CD4-positive, alpha-beta T cell (primary cell): ENCODE measurements at places on chromosomes 6 and 20.

GRCh38 chr6:135581211-135581610 lies 83.7 kb upstream of the AHI1 start:
- no peak for DNase-seq

DNA sequence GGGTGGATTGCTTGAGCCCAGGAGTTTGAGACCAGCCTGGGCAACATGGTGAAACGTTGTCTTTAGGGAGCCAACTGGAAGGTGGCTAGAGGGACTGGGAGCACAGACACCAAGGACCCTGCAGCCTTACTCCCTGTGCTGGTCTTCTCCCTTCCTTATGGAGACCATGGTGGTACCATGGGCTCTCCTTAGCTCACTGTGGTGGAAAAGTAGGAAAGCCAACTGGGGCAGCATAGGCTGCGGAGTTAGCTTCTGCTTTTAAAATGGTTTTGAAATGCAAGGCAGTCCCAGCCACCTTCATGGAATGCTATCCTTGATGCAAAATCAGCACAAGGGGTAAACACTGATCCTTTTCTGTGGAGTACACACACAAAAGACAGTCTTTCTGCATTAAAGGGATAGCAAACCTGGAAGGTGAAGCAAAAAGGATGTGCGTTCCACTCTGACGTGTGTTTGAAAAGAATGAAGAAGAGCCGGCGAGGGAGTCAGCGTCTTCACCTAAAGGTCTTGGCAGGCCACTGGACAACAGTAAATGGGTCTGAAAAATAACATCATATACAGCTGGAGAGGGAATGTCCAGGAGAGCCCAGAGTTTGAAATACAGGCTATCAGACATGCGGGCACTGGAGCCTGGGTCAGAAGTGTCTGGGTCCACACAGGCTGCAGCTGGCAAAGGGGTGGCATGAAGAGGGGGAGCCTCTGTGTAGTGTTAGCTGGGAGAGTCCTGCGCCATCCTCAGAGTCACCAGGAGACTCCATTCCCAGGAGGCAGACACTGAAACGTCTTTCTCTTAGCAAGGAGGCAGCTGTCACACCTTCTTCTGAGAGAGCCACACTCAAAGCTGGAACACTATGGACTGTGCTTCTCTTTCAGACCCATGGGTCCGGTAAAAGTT lies 58.5 kb downstream of the GPR6 start:
- DNase-seq: no peak

- DNase-seq: no peak
These were observed 95.4 kb downstream of the OGFRL1 start for GRCh38 chr6:71383901-71384489.

GRCh38 chr6:153312634-153313033 lies 181.6 kb upstream of the RGS17 start:
- DNase-seq: peak; percentile 6

- DNase-seq: peak; percentile 1
These were observed 945 bp downstream of the TENT5A start for GRCh38 chr6:81751388-81752083.

DNA sequence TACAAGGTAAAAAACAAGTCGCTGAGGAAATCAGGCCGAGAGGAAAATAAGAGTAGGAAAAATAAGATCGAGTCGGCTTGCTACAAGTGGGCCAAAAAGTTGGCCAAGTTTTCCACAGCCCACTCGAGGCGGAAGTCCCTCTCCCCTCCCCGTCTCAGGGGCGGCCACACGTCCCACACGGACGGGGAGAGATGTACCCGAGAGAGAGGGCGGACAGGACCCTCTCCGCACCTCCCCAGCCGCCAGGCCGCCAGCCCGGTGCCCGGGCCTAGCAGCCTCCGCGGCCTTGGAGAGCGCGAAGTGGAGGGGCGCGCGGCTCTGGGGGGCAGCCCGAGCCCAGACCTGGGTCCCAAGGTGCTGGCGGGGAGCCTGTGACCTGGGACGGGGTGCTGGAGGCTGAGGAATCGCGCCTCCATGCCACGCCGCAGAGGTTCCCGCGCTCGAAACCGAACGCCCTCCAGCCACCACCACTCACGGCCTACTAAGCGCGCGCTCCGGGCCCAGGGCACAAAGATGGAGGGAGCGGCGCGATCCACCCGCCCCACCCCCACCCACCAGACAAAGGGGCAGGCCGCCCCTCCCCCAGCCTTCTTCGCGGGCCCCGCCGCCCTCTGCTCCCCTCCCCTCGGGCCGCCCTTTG lies 1.9 kb upstream of the HMGA1 start:
- no peak for DNase-seq

DNA sequence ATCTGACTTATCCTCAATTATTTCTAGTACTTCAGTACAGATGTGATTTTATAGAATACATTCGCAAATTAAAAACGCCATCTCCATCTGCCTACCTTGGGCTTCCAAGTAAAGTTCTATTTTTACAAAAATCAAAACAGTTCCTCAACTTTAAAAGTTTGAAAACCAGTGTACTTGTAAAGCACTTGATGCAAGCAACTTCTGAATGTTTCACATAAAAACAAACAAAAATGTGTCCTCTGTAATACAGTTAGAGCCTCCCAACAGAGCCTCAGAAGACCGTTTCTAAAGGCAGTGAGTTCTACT lies 384 bp upstream of the MANEA start:
- DNase-seq: no peak

- no peak for DNase-seq
These were observed 21.5 kb downstream of the SYNJ2 start for GRCh38 chr6:158002951-158003853.

- DNase-seq: no peak
These were observed 12.8 kb upstream of the ULBP3 start for GRCh38 chr6:150081702-150082101.

- DNase-seq: no peak
These were observed 28.2 kb downstream of the NCOA3 start for GRCh38 chr20:47529840-47530239.

DNA sequence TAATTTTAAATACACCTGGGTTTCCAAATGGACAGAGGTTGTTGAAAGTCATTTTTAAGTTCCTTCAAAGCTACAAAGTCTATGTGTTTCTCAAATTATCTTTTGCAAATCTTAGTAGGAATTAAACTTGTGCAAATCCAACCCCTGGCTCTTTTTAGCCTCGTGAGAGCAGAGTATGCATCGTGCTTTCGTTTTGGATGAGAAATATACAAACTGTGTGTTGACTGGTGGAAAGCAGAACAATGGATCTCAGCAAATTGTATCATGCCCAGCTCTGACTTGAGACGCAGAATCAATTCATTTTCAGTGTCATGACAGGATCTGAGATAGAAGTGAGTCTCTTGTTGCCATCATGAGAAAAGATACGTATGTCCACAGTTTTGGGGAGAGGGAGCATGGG lies 542.4 kb upstream of the FLRT3 start:
- DNase-seq: no peak

GRCh38 chr6:18207438-18207837 lies 52.2 kb downstream of the KDM1B start:
- DNase-seq: no peak

DNA sequence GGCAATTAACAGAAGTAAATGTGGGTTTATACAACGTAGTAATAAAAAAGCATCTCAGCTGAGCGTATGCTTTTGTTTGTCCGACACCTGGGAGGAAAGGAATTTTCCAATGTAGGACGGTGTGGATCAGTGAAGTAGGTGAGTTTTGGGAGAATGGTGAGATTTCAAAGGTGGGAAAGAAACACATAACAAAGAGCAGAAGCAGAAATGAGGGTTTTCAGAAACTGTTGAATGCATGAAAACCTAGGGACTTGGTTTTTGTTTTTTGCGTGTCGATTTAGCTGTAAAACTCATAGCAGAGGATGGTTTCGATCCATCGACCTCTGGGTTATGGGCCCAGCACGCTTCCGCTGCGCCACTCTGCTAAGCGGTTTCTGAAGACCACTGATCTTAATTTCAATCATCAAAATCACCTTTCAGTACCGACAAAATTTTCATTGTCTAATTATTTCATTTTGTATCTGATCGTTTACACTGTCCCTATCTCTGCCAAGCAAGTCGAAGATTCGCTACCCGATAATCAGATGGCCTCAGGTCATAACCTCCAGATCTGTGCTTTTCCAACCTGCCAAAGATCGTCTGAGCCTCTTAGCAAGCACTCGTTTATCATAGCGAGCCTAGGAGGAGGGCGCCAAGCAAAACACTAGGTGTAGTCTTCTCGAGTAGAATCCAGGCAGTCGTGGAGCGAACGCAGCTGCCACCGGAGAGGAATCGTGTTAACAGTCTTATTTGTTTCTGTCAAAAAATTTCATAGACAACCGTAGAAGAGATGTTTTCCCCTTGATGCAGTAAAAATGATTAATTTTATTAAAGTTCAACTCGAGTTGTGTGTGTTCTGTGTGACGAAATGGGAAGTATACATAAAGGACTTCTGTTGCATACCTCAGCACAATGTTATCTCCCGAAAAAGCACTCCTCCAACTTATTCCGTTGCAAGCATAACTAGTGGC lies 20.9 kb upstream of the POM121L2 start:
- DNase-seq: peak; percentile 19

- no peak for DNase-seq
These were observed 39.5 kb downstream of the FAM110A start for GRCh38 chr20:872855-873520.

- DNase-seq: no peak
These were observed at the start of gene CNR1 for GRCh38 chr6:88165844-88166492. Gene CNR1 (minus strand): TSS chr6:88166347. CDS start chr6:88145274, 21,073 bp downstream.
